Stimulated activated naive B cell treated with anti-CD40 and anti-IgM and Interleukin-4, amounts not matched to agents 10 μg/mL and 1 μg/mL and 100 μg/mL, for 72 hours (primary cell): ENCODE measurements at places on chromosomes 12 and 14.

DNA sequence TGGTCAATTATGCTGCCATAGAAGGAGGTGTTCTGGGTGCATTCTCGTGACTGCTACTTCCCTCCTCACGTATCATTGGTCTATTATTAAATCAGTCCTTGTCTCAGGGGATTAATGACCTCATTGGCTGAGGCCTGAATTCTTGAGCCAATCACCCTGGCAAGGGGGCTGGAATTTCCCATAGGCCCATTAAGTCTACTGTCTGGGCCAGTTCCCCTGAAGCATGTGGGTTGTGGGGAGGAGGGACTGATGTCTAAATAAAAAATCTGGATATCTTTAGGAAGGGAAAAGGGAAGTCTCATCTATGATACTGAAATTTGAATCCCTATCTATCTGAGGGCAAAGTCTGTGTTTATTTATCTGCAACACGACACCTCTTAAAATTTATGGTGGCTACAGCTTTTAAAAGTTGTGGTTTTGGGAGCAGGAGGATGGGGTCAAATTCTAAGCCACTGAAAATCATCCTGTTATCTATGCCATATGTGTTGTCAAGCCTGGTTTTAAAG, 71.9 kb downstream of the DYRK2 start:
- H3K4me3 ChIP-seq: no peak overlapping the region
- H3K27ac ChIP-seq: no peak overlapping the region
- no peak for DNase-seq
- H3K27me3 ChIP-seq: peaks cover 11% of the 10 kb centered on the region

- peak overlapping the region; percentile 90 for H3K4me3 ChIP-seq
- H3K27ac ChIP-seq: peak overlapping the region; percentile 83
- peaks cover 25% of the 10 kb centered on the region for H3K4me1 ChIP-seq
- H3K36me3 ChIP-seq: no peaks in the 10 kb centered on the region
- DNase-seq: no peak
Measured at GRCh38 chr12:104216521-104216924, 944 bp downstream of the TXNRD1 start.

DNA sequence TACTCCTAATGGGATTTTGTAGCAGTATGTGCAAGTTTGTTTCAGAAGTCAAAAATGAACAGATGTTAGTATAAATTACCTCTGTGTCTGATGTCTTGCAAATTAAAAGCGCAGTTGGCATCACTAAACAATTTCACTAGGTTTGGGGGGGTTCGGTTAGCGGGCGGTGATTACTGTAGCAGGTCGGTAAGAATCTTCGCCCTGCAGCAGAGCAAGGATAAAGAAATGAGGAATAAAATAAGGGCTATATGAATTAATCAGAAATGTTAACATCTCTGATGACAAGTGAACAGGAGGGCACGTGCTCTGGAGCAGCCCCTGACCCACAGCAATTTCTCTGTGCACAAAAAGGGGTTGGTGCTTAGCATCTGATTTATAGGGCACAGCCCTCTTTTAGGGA, 43.6 kb upstream of the VSX2 start:
- H3K4me1 ChIP-seq: no peaks in the 10 kb centered on the region
- no peaks in the 10 kb centered on the region for H3K27me3 ChIP-seq
- no peak for DNase-seq

DNA sequence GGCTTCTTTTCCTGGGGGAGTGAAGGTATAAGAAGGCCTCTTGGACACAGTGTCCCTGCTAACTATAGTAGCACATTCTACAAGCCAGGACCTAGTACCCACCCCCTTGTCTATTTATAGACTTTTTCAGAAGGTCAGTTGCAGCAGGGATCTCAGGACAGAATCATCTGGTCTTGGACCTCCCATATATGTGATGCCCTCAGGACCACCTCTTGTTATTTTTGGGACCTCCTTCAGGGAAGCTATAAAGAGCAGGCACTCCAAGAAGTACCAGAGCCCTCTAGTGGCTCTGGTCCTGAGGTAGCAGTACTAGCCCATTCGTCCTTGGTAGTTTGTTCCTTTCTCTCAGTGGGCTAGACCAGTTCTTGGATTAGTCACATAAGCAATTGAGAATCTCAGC, 4.3 kb downstream of the COQ10A start:
- H3K27ac ChIP-seq: peak overlapping the region; percentile 10
- H3K4me3 ChIP-seq: no peak overlapping the region
- no peak for DNase-seq
- H3K27me3 ChIP-seq: no peaks in the 10 kb centered on the region
- peaks cover 15% of the 10 kb centered on the region for H3K4me1 ChIP-seq
- peaks cover 22% of the 10 kb centered on the region for H3K36me3 ChIP-seq

DNA sequence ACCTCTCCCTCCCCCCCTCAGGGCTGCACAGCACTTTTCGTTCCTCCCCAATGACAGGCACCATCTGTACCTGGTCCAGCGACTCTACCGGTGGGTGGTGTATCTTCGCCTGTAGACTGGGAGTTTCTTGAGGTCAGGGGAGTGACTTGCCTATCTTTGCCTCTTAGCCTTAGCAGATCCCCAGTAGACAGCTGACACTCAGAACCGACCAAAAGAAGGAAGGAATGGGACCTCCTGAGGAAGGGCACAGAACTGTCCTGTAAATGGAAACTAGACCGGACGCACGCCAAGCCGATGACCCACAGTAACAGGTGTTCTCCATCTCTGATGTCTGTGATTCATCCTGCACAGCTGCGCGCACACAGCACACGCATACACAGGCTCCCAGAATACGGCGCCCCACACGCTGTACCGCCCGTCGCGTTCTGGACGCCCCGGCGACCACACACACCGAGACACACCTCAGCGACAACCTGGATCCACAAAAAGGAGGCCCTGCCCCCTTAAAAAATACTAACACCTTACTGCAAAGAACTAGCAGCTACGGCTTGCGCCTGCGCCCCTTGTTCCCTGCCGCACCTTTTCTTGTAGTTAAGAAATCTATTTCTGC, 673 bp upstream of the TTC9 start:
- no peaks in the 10 kb centered on the region for H3K27me3 ChIP-seq
- peak overlapping the region; percentile 94 for H3K4me3 ChIP-seq
- peaks cover 11% of the 10 kb centered on the region for H3K36me3 ChIP-seq
- peaks cover 37% of the 10 kb centered on the region for H3K4me1 ChIP-seq
- DNase-seq: peak; percentile 64

- peaks cover 2% of the 10 kb centered on the region for H3K4me1 ChIP-seq
- H3K27ac ChIP-seq: no peak overlapping the region
- no peak for DNase-seq
- H3K4me3 ChIP-seq: no peak overlapping the region
Measured at GRCh38 chr12:50960130-50960529, 7.8 kb downstream of the HIGD1C start.

GRCh38 chr14:51351997-51352396, 112.0 kb downstream of the TMX1 start:
- no peak overlapping the region for H3K27ac ChIP-seq
- no peak overlapping the region for H3K4me3 ChIP-seq
- peaks cover 2% of the 10 kb centered on the region for H3K4me1 ChIP-seq
- H3K36me3 ChIP-seq: no peaks in the 10 kb centered on the region
- no peaks in the 10 kb centered on the region for H3K27me3 ChIP-seq

- H3K4me3 ChIP-seq: no peak overlapping the region
- no peaks in the 10 kb centered on the region for H3K36me3 ChIP-seq
- no peaks in the 10 kb centered on the region for H3K4me1 ChIP-seq
- no peak for DNase-seq
- H3K27ac ChIP-seq: no peak overlapping the region
- no peaks in the 10 kb centered on the region for H3K27me3 ChIP-seq
Measured at GRCh38 chr12:17456486-17456885, 633.5 kb downstream of the RERGL start.

- H3K27ac ChIP-seq: peak overlapping the region; percentile 96
- H3K27me3 ChIP-seq: no peaks in the 10 kb centered on the region
- H3K4me1 ChIP-seq: peaks cover 92% of the 10 kb centered on the region
- H3K36me3 ChIP-seq: peaks cover 66% of the 10 kb centered on the region
- peak; percentile 72 for DNase-seq
Measured at GRCh38 chr12:46214668-46215436, 54.0 kb downstream of the SLC38A1 start.

DNA sequence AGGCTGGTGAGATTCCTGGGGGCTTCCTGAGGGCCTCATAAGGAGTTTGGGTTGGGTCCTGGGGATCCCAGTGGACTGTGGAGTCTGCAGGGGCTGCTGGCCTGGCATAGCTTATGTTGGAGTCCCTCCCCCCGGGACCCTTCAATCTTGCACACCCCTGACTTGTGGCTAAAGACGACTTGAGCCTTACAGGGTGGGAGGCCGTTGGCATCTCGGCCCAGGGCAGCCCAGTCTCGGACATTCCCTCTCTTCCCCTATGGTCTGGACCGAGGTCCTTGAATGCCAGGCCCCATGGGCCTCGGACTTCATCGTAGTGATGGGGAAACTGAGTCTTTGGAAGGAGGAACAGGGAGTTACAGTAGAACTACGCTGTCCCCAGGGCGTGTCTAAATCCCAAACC, 12.5 kb downstream of the RTL1 start:
- peaks cover 35% of the 10 kb centered on the region for H3K27me3 ChIP-seq
- no peaks in the 10 kb centered on the region for H3K36me3 ChIP-seq
- H3K27ac ChIP-seq: no peak overlapping the region
- DNase-seq: no peak

GRCh38 chr14:98819867-98820206, 452.2 kb downstream of the BCL11B start:
- H3K27ac ChIP-seq: no peak overlapping the region
- no peak for DNase-seq
- H3K4me3 ChIP-seq: no peak overlapping the region

DNA sequence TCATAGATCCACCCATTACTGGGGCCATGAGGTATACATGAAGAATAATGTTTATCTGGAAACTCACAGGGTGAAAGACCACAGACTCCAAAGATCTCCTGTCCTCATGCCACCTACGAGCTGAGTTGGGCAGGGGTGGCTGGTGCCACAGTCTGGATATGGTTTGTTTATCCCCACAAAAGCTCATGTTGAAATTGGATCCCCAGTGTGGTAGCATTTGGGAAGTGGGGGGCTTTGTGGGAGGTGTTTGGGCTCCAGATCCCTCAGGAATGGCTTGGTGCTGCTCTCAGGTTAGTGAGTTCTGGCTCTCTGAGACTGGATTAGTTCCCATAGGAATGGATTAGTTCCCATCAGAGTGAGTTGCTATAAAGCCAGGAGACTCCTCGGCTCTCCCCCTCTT, 192.3 kb upstream of the FSCB start:
- H3K27me3 ChIP-seq: no peaks in the 10 kb centered on the region
- H3K27ac ChIP-seq: no peak overlapping the region
- no peak overlapping the region for H3K4me3 ChIP-seq

GRCh38 chr14:68274725-68275124, 455.1 kb downstream of the RAD51B start:
- H3K27ac ChIP-seq: peak overlapping the region; percentile 97
- H3K4me3 ChIP-seq: no peak overlapping the region
- H3K27me3 ChIP-seq: no peaks in the 10 kb centered on the region
- DNase-seq: no peak
- H3K36me3 ChIP-seq: peaks cover 10% of the 10 kb centered on the region

- no peaks in the 10 kb centered on the region for H3K27me3 ChIP-seq
- peak overlapping the region; percentile 93 for H3K27ac ChIP-seq
- no peak for DNase-seq
Measured at GRCh38 chr14:71556730-71557129, 375.5 kb upstream of the RGS6 start.

DNA sequence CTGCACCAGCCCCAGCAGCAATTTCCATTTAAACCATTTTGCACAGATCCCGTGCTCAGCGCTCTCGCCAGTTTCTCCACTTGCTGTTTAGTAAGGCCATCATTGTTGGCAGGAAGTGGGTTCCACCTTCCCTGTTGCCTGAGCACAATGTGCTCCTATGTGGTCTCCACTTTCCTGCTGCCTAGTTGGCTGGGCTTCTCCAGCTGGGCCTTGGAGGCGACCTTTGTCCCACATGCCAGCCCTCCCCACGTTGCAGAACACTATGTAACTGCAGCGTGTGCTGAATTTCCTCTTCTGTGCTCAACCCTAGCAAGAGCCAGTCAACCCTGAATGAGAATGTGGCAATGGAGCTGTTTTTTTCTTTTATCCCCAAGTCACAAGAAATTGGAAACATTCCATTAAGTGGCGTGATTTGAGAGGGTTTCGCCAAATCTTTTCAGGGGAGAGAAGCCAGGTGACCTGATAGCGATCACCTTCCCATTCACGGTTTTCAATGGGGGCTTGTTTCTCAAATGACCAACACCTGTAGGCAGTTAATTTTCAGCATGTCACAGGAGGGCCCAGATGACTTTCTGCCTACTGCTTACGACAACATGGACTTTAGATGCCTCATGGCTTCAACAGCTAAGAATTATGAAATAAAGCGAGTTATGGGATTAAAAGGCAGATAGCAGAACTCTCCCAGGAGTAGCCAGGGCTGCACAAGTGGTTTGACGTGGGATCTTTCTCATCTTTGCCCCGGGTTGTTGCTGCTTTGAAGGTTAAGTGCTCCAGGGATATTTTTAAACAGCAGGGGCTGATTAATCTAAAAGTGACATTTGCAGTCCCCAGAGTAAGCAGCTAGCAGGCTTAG, at the start of gene ACACB:
Gene ACACB (plus strand): TSS at position 830 of the 853 bp plus-strand sequence. CDS start 22,819 bp downstream, outside the sequence.
- DNase-seq: no peak
- H3K4me1 ChIP-seq: peaks cover 3% of the 10 kb centered on the region
- no peaks in the 10 kb centered on the region for H3K27me3 ChIP-seq
- no peak within 1 kb of the TSS for H3K27ac ChIP-seq

- H3K27me3 ChIP-seq: no peaks in the 10 kb centered on the region
- H3K4me1 ChIP-seq: no peaks in the 10 kb centered on the region
- H3K27ac ChIP-seq: no peak overlapping the region
- no peaks in the 10 kb centered on the region for H3K36me3 ChIP-seq
- no peak for DNase-seq
Measured at GRCh38 chr12:71567537-71567936, 96.1 kb downstream of the ZFC3H1 start.
